Activated naive CD8-positive, alpha-beta T cell treated with anti-CD3 and anti-CD28 coated beads, Interleukin-2, amount 10 ng/mL, durations not matched to agents 7 days and 5 days (primary cell): ENCODE measurements at places on chromosomes 13 and 19. TPM values are rescaled to one million over a fixed set of nuclear protein-coding genes. Genes with fewer than 3 reads are reported as not detected.

GRCh38 chr13:67238277-67238859, 8.2 kb upstream of the PCDH9 start:
- H3K4me1 ChIP-seq, result no peaks in the 10 kb centered on the region
- peaks cover 17% of the 10 kb centered on the region for H3K27me3 ChIP-seq
- no peak overlapping the region for H3K27ac ChIP-seq
- H3K4me3 ChIP-seq, result no peak overlapping the region
- DNase-seq, result no peak

- H3K27me3 ChIP-seq, result no peaks in the 10 kb centered on the region
- DNase-seq, result no peak
- no peak overlapping the region for H3K27ac ChIP-seq
- H3K4me1 ChIP-seq, result no peaks in the 10 kb centered on the region
- H3K36me3 ChIP-seq, result no peaks in the 10 kb centered on the region
Observed at GRCh38 chr13:79782541-79783205, 301.7 kb downstream of the NDFIP2 start.

GRCh38 chr13:47826471-47826870, 174.6 kb downstream of the SUCLA2 start:
- no peaks in the 10 kb centered on the region for H3K4me1 ChIP-seq
- no peak overlapping the region for H3K27ac ChIP-seq
- H3K27me3 ChIP-seq, result peaks cover 1% of the 10 kb centered on the region
- H3K36me3 ChIP-seq, result peaks cover 4% of the 10 kb centered on the region
- H3K4me3 ChIP-seq, result no peak overlapping the region
- no peak for DNase-seq

- H3K4me3 ChIP-seq, result peak overlapping the region; percentile 95
- H3K27me3 ChIP-seq, result no peaks in the 10 kb centered on the region
- H3K4me1 ChIP-seq, result peaks cover 38% of the 10 kb centered on the region
- H3K36me3 ChIP-seq, result peaks cover 3% of the 10 kb centered on the region
Observed at GRCh38 chr13:27170221-27170515, 1.4 kb downstream of the USP12 start.

GRCh38 chr13:100115693-100116254, 26.9 kb downstream of the PCCA start:
- no peak overlapping the region for H3K4me3 ChIP-seq
- no peak for DNase-seq
- H3K27me3 ChIP-seq, result no peaks in the 10 kb centered on the region
- peaks cover 8% of the 10 kb centered on the region for H3K4me1 ChIP-seq
- H3K36me3 ChIP-seq, result peaks cover 33% of the 10 kb centered on the region

Gene CGB3
- not detected for total RNA-seq

Gene PLD3
- total RNA-seq, result 104 TPM

Gene MBD3L5
- not detected for total RNA-seq

Gene NFILZ
- not detected for total RNA-seq

Gene CYP2A7
- total RNA-seq, result not detected

Gene SOX1
- total RNA-seq, result not detected

Gene TGFBR3L
- 3.6 TPM for total RNA-seq
